Stimulated activated CD8-positive, alpha-beta memory T cell treated with anti-CD3 and anti-CD28 coated beads, Interleukin-2, amount 100 ng/mL, for 1 hour (primary cell): ENCODE measurements at places on chromosomes 13 and 19.

- DNase-seq, result no peak
Measured at GRCh38 chr19:34577531-34578101, 96.1 kb downstream of the WTIP start.

GRCh38 chr13:27130979-27131623 is 40.5 kb downstream of the USP12 start:
- peak; percentile 30 for DNase-seq

GRCh38 chr13:43333176-43333575 is 309.8 kb downstream of the DNAJC15 start:
- DNase-seq, result no peak

DNA sequence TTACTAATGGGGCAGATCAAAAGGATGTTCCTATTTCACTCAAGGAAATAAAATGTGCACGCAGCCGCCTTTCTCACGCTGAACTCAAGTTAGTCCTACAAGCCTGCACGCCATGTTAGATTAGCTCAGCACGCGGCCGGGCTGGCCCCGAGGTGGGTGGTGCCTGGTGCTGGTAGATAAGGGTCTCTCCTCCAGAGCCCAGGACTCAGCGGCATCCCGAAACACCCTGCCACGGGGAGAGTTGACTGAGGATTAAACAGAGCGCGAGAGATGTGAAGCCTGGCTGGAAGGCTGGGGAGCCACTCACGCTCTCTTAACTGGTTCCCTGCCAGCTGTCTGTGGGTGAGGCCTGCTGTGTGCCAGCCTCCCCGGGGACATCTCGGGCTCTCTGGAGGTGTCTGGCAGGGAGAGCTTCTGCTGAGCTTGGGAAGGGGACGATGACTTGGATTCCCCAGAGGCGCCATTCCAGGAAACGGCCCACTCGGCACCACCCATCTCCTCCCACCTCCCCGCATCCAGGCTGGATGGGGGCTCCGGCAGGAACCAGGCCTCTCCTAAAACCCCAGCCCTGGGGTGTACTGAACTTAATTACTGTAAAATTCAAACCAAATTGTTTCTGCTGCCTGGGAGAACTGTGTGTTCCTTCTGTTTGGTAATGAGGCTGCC is 122.2 kb downstream of the KDM4B start:
- DNase-seq, result no peak

DNA sequence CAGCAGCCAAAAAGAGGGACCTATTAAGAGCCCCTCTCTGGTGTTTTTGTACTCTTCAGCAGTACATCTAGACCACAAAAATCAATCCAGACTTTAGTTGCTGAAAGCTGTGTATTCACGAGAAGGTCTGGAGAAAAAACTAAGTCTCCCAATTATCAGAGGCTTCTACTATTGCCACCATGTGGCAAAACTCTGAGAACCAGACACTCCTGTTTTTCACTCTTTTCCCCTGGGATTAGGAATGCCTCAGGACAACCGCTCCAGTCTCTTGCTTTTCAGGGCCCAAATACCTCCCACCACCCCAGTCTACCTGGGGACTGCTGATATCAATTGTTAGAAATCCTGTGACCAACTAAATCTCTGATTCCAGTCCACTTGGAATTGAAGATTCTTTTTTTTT is 30.1 kb upstream of the OBI1 start:
- no peak for DNase-seq

GRCh38 chr13:85236413-85236812 is 562.8 kb downstream of the SLITRK6 start:
- DNase-seq, result no peak

DNA sequence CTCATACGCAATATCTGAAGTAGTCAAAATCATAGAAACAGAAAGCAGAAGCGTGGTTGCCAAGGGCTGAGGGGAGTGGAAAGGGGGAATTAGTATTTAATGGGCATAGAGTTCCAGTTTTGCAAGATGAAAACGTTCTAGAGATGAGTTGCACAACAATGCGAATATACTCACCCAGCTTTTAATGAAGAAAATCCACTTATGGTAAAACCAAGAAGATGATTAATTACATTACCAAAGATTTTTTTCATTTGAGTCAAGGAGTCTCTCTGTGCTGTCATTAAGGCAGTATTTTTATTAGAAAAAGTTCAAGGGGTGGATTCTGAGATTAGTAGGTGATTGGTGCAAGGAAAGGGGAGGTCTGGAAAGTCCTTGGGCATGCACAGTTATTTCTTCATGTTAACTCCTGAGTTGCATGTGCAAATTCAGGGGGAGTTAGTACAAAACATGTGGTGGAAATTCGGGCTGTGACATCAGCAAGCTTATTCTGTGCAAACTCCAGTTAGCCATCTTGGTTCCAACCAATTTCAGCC is 6.9 kb upstream of the CBY2 start:
- no peak for DNase-seq

DNA sequence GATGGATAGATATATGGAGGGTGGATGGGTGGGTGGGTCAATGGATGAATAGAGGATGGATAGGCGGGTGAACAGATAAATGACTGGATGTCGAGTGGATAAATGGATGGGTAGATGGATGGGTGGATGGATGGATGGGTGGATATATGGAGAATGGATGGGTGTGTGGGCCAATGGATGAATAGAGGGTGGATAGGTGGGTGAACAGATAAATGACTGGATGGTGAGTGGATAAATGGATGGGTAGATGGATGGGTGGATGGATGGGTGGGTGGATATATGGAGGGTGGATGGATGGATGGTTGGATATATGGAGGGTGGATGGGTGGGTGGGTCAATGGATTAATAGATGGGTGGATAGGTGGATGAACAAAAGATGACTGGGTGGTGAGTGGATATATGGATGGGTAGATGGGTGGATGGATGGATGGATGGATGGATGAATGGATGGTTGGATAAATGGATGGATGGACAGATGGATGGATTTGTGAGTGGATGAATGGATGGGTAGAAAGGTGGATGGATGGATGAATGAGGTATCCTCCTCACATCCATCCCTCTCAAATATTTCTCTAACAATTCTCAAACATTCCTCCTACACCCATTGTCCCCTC is 21.0 kb downstream of the AXL start:
- no peak for DNase-seq
